ENCODE measurements at places on chromosomes 6 and 20.

- no peak for DNase-seq
Measured at GRCh38 chr6:77880501-77880900, 227.7 kb downstream of the MEI4 start.

DNA sequence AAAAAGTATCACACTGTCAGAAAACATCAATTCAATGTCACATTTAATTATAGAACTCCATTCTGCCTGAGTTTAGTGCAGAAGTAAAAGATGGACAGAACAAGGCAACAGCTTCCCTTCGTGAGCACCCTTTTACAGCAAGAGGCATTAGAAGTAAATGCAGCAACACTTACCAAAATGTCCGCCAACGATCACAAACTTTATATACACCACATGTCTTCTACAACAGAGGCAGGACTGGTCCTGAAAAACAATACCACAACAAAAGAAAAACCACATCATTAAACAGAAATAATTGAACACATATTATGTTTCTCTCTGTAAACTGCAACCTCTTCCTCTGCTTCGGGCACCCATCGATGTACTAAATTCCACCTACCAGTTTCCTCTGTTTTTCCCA lies 92.9 kb downstream of the FYN start:
- no peak for DNase-seq

GRCh38 chr20:38267296-38267695 lies 6.8 kb upstream of the KIAA1755 start:
- DNase-seq = no peak

DNA sequence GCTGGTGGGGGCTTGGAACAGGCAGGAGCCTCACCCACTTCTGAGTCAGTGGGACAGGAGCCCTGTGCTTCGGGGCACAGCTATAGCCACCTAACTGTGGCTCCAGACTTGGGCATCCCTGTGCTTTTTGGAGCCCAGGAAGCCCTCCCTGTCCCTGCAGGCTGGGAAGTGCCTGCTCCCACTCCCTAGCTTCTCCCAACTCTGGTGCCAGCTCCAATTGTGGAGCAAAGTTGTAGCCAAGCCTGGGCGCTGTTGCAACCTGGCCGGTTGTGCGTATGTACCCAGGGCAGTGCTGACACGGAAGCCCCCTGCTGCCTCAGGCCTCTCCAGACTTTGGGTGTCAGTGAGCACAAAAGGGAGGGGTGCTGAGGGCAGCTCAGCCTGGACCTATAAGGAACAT lies 601.7 kb upstream of the GJE1 start:
- DNase-seq = no peak

GRCh38 chr6:27312146-27312949 lies at the start of gene POM121L2:
Gene POM121L2 (minus strand): TSS chr6:27312273. CDS start chr6:27312170, 103 bp downstream.
- peak; percentile 38 for DNase-seq

- no peak for DNase-seq
Measured at GRCh38 chr6:134698228-134698627, 251.7 kb downstream of the ALDH8A1 start.

GRCh38 chr6:130742131-130742681 lies 85.0 kb upstream of the SMLR1 start:
- no peak for DNase-seq

DNA sequence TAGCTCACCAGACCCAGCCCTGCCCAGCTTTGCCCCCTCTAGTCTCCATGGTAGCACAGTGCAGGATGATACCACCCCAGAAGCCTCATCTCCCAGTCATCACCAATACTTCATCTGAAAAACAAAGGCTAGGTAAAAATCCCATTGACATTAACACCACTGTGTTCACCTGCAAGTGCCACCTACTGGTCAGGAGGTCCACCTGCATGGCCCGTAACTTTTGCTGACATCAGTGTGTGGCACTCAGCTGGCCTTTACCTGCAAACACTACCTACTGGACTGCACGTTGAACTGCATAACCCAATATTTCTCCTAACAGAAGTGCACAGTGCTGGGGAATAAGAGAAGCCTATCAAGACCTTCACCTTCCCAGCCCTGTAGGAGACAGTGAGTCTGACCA lies 234.7 kb upstream of the ADGRB3 start:
- no peak for DNase-seq

- no peak for DNase-seq
Measured at GRCh38 chr20:3188823-3189413, 15.6 kb downstream of the DDRGK1 start.

All from stimulated activated CD4-positive, alpha-beta T cell treated with anti-CD3 and anti-CD28 coated beads, Interleukin-1b, Interleukin-23, amount 100 ng/mL, for 24 hours (primary cell).